ENCODE measurements at places on chromosomes 16 and 17.

GRCh38 chr17:17902376-17902775, 65.6 kb upstream of the SREBF1 start:
- no peak for DNase-seq

- no peak for DNase-seq
Observed at GRCh38 chr17:2335726-2336214, 487 bp downstream of the TSR1 start.

DNA sequence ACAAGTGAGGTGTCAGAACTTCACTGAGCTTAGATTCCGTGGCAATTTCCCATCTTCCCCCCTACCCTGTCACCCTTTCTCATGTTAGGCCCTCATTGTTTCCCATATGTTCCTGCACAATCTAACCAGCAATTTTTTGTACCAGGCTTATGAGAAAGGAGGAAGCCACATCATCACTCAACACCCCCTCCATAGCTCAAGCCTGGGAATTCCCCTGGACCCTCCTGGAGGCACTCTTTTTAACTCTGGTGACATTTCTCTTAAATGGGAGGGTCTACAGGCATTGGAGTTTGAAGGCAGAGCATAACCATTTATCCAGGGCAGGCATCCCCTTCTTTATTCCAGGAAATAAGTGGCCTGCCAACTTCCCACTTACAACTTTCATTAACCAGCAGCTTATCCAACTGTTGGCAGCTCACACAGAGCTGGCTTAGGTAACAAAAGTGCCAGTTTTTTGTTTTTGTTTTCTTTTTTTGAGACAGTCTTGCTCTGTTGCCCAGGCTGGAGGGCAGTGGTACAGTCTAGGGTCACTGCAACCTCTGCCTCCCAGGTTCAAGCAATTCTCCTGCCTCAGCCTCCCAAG, 10.4 kb upstream of the GLG1 start:
- DNase-seq: no peak

DNA sequence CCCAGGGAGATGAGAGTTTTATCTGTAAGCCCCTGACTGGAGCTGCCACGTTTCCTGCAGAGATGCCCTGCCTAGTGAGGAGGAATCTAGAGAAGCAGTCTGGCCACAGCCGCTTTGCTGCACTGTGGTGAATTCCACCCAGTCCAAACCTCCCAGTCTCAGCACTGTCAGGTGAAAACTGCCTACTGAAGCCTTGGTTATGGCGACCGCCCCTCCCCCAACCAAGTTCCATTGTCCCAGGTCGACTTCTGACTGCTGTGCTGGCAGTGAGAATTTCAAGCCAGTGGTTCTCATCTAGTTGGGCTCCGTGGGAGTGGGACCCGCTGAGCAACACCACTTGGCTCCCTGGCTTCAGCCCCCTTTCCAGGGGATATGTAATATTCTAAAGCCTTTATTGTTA, 10.2 kb upstream of the LYZL6 start:
- no peak for DNase-seq

DNA sequence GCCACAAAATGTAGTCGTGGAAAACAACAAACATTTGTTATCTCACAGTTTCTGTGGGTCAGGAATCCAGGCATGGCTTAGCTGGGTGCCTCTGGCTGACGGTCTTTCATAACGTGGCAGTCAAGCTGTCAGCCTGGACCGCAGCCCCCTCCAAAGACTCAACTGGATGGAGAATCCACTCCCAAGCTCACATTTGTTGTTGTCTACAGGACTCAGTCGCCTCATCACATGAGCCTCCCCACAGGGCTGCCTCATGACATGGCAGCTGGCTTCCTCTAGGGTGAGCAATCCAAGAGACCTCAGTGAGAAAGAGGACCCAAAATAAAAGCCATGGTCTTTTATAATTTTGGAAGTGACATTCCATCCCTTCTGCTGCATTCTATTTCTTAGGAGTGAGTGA, 34.7 kb upstream of the AKAP1 start:
- no peak for DNase-seq
